ENCODE measurements at places on chromosomes 1 and 21.

GRCh38 chr1:29793101-29793546 is 556.8 kb downstream of the PTPRU start:
- peak; percentile 43 for DNase-seq

- no peak for DNase-seq
These were observed 52.6 kb upstream of the RBM15 start for GRCh38 chr1:110286564-110286963.

DNA sequence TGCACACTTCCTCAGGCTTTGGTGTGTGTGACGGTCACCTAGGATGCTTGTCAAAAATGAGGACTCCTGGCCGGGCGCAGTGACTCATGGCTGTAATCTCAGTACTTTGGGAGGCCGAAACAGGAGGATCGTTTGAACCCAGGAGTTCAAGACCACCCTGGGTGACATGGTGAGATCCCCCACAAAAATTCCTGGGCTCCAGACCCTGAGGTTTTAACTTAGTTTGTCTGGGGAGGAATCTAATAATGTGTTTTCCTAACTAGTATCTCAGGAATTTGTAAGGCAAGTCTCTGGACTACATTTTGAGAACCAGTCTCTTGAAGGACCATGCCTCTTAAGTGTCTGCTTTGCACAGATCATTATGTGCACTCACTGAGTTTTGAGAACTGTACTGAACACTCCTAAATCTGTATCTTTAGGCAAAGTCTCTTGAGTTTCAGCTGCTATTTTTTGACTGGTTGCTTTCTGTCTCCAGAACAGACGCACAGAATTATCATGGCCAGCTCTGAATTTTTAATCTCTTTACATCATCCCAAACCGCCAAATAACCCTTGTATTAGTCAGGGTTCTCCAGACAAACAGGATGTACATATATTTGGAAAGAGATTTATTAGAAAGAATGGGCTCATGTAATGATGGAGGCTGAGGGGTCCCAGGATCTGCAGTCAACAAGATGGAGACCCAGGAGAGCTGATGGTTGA is 45.5 kb upstream of the VANGL1 start:
- no peak for DNase-seq

- no peak for DNase-seq
These were observed 33.1 kb upstream of the SLAMF9 start for GRCh38 chr1:159987186-159987585.

DNA sequence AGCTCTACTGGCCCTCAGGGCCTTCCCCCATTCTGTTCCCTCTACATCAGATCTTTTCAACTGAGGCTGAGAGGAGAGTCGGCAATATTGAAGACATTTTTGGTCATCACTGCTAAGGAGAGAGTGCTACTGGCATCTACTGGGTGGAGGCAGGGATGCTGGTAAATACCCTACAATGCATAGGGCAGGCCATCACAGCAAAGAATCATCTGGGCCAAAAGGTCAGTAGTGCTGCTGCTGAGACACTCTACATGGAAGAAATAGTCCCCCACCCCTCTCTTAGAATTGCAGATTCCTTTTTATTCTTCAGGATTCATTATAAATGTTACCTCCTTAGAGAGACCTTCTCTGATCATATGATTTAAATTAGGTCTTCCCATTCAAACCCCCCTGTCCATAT is 94.3 kb downstream of the JAK1 start:
- DNase-seq = no peak

DNA sequence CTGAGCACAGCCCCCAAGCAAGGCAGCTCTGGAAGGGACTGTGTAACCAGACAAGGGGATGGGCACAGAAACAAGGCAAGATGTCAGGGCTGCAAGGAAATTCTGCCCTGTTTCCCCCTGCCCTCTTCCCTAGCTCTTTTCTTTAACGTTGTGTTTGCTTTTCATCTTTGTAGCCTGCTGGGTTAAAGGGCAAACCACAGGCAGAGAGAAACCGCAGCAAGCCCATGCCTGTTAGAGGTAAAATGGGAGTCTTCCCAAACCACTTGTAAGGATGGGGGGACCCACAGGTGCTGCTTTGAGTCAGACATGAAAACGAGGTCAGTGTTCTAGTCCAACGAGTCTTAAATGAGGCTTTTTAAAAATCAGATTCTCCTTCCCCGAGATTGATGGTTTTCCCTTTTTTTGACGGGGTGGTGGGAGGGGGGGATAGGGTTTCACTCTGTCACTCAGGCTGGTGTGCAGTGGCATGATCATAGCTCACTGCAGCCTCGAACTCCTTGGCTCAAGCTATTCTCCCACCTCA is 13.3 kb downstream of the TGFBR3 start:
- peak; percentile 29 for DNase-seq

DNA sequence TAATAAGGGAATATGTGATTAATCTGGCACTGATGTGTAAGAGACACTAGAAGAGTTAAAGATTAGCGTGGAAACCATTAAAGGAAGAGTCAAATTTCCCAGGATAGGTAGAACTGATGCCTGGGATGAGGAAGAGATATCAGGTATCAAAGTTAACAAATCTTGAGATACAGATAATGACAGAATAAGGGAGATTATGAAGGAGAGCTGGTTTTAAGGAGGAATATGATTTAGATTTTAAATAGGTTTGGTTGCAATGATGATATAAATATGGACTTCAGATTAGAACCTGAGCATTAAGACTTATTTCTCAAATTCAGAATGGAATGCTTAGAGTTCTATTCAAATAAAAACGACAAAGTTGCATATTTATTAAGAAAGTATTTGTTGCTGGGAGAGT is 26.2 kb downstream of the MAGI3 start:
- DNase-seq = no peak

DNA sequence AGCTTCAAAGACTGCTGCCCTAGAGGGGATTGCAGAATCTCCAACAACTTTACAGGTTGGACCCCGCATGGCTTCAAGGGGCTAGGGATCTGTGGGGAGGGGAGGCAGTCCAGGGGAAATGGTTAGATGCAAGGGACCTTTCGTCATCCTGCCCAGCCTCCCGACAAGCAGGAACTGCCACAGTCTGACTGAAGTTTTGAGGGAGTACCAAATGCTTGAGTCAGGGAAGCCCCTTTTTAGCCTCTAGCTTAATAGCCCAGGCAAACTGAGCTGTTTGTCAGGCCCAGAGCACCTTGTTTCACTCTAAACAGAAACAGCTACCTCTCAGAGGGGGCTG is 1.1 kb downstream of the TOR3A start:
- DNase-seq = peak; percentile 44

DNA sequence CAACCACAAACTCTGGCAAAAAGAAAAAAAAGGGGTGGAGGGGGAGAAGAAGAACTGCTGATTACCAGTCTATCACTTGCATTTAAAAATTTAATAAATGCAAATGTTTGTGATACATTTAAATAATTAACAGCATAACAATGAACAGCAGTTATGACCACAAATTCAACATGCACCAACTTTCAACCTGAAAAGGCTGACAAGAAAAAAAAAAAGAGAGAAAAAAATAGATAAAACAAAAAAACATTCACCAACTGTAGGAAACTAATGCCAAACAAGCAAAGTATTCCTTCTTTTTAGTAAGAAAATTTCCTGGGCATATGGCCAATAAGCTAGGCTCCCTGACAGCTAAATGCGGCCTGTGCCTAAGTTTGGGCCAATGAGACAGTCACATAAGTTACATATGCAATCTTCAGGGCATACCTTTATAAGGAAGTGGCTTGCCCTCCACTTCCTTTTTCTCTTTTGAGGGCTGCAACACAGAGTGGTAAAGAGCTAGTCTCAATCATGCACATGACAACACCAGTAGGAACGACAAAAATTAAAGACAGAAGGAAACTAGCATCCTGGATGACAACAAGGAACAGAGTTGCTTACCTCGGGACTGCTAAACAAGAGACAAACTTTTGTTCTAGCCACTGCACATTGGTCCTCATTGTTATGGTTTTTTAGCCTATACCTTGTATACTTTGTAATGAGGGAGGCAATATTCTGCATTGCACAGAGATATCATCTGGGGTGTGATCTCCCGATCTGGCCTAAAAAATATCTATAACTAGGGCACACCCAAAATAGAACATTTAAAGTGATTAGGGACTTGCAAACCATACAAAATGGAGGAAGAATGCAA is 24.2 kb upstream of the PHTF1 start:
- peak; percentile 79 for DNase-seq

All from CD4-positive, alpha-beta T cell treated with Interleukin-17A for 1 hour (primary cell).